ENCODE measurements at places on chromosomes 16 and 17. TPM values are rescaled to one million over a fixed set of nuclear protein-coding genes. Genes with fewer than 3 reads are reported as not detected.

Gene BCL6B
- 0.49 TPM for total RNA-seq

Gene PLD6
- total RNA-seq, result 0.45 TPM

Gene EVPLL
- 0.28 TPM for total RNA-seq

Gene XAF1
- total RNA-seq, result 130 TPM

Gene CHST4
- not detected for total RNA-seq

Gene CLEC16A
- total RNA-seq, result 50.5 TPM

Gene UNC45B
- total RNA-seq, result 1.4 TPM

Gene ZFPM1
- 56.3 TPM for total RNA-seq

Gene TBC1D3I
- 0.35 TPM for total RNA-seq

Gene CTF1
- 0.47 TPM for total RNA-seq

Gene PRR15L
- not detected for total RNA-seq

Gene HEATR9
- total RNA-seq, result 24.1 TPM

All from natural killer cell (primary cell).